ENCODE measurements at places on chromosomes 5 and 9. TPM values are rescaled to one million over a fixed set of nuclear protein-coding genes. Genes with fewer than 3 reads are reported as not detected.
A peak's percentile ranks its signal among the peaks of the same experiment; 100 is the strongest.

DNA sequence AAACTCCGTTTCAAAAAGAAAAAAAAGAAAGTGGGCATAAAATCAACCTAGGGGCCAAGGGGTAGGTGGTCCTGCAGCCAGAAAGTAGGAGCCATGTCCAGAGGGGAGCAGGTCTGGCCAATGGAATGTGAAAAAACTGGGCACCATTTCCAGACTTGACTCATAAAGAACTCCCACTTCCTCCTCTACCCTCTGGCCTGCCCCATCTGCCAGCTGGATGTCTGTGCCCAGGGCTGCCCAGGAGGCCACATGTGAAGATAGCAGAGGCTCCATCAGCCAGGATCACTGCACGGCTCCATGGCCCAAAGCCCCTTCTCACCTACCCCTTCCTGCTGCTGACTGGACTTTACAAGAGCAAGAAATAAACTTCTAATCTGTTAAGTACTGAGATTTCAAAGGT, 42.1 kb upstream of the EEIG1 start:
- no peak for DNase-seq

DNA sequence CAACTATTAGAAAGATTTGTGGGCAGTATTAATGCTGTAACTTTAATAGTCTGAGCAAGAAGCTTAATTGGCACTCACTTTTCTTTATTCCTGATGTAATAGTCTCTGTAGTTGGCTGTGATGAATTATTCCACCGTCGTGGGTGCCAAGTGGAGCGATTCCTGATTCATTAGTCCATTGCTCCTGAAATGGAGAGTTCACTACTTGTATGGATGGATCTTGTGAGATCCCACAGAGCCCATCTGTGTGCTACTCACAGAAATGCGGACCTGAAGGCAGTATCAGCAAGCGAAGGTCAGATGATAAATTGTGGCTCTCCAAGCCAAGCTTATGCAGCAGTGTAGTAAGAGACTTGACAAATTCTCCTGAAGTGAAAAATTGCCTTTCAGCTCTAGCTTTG, 212.2 kb downstream of the CHSY3 start:
- DNase-seq = no peak

GRCh38 chr9:136086213-136086881, 8.7 kb downstream of the NACC2 start:
- no peak for DNase-seq

- no peak for DNase-seq
Observed at GRCh38 chr5:14327624-14328023, 184.5 kb downstream of the TRIO start.

DNA sequence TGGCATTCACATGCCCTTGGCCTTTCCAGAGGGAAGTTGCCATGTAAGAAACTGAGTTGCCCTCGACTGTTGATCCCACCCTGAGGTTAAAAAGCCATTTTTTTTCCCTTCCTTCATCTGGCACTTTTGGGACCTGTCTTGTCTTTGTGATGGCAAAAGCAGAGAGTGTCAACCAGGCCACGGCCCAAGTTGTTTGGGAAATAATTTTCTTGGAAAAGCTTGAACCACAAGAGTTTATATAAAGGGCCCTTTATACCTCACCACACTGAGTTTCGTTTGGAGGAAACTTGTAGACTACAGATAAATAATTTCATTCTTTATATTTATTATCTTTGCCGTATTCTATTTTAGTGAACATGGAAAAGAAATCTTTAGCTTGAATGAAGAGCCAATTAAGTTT, 34.3 kb downstream of the ACTBL2 start:
- peak; percentile 37 for DNase-seq

GRCh38 chr5:111248571-111248970, 24.4 kb downstream of the CAMK4 start:
- no peak for DNase-seq

GRCh38 chr5:151483647-151484046, 36.2 kb downstream of the SLC36A1 start:
- no peak for DNase-seq

- DNase-seq = no peak
Observed at GRCh38 chr9:88391921-88392320, 3.7 kb downstream of the SPIN1 start.

DNA sequence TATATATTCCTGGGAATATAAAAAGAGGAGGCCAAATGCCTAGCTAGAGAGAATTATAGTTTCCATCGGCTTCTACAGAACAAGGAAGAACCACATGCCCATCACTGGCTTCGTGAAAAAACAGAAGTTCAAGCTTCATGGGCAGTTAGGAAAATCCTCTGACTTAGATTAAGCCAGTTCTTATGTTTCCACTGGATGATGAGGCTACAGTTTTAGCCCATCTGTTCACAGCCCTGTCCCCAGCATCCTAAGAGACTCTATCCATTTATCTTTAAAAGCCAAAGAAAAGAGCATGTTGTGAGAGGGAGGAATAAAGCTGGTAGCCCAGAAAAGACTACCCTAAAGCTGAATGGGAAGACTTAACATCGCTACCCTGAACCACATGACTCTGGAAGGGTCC, 285.5 kb upstream of the WWC1 start:
- no peak for DNase-seq

Gene HNRNPK
- total RNA-seq = 568 TPM

Gene CENPK
- 1.2 TPM for total RNA-seq

Gene DENND4C
- 59.1 TPM for total RNA-seq

Data from esophagus muscularis mucosa (tissue), 4 donors.